ENCODE measurements at places on chromosomes 2 and 18.

GRCh38 chr18:45291621-45292615 is 323.4 kb upstream of the SLC14A2 start:
- DNase-seq = no peak

GRCh38 chr2:212592695-212593094 is 54.1 kb upstream of the ERBB4 start:
- no peak for DNase-seq

GRCh38 chr2:218282173-218282991 is 9.9 kb downstream of the TMBIM1 start:
- peak; percentile 90 for DNase-seq

- DNase-seq = no peak
Measured at GRCh38 chr18:58960946-58961722, 96.5 kb downstream of the ZNF532 start.

GRCh38 chr2:16962505-16962904 is 296.9 kb upstream of the CYRIA start:
- DNase-seq = no peak

- DNase-seq = no peak
Measured at GRCh38 chr2:60524874-60525273, 28.6 kb downstream of the BCL11A start.

DNA sequence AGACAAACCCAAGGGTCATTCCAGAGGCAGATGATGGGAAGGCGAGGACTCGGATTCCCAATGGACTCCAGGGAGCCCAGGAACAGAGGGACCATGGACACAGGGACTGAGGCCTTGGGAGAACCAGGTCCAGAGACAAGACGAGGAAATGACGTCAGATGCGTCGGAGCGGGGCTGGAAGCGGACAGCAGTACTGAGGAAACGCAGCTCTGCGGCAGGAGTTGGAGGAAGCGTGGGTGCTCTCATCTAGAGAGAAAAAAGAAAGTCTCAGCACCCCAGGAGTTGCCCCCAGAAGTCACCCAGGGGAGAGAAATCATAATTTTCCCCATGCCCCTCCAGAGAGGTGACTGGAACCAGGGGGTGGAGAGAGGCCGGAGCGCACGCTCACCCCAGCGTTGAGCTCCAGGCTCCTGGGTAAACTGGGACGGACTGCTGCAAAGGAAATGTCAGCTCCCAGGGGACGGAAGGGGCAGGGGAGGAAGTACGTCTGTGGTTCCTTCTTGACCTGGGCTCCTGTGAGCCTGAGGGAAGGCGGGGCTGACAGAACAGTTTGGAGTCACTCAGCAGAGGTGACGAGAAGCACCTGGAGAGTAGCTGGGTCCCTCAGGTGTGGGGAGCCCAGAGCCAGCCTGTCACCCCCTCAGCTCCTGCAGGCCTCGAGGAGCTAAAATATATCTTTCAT is 44.7 kb downstream of the CMPK2 start:
- DNase-seq = no peak

DNA sequence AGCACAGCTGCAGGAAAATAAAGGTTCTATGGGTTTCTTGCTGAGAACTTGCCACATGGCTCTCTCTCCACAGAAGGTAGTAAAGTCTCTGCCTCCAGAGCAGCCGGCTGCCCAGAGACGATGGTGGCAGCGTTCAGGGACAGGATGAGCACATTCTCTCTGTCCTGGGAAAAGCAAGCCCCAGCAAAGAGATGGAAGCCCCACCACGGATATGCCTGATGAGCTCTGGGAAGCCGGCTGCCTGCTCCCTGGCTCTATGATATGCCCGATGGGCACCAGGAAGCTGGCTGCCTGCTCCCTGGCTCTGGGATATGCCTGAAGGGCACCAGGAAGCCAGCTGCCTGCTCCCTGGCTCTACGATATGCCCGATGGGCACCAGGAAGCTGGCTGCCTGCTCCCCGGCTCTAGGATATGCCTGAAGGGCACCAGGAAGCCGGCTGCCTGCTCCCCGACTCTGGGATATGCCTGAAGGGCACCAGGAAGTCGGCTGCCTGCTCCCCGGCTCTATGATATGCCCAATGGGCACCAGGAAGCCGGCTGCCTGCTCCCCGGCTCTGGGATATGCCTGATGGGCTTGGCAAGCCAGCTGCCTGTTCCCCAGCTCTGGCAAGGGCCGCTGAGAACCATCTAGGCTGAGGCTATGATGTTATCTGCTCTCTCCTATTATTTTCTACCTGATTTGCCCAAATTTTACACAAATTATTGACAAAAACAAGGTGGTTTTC is 21.5 kb upstream of the SNTG2 start:
- no peak for DNase-seq

- no peak for DNase-seq
Measured at GRCh38 chr2:64081046-64081445, 61.8 kb upstream of the VPS54 start.

- no peak for DNase-seq
Measured at GRCh38 chr2:218022131-218022850, 19.5 kb upstream of the TNS1 start.

DNA sequence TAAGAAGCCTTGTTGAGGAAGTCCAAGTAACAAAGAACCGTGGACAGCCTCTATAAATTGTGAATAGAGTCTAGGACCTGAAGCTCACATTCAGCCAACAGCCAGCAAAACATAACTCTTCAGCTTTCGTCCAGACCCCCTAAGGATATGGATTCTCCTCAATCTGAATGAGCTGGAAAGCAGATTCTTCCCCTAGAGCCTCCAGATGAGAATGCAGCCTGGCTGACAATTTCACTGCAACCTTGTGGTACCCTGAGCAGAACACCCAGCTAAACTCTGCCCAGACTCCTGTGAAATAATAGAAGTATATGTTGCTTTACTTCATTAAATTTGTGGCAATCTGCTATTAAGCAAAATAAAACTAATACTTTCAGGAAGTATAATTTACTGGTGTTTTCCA is 483.5 kb upstream of the SLC8A1 start:
- DNase-seq = no peak

GRCh38 chr2:20484810-20485611 is 38.1 kb downstream of the RHOB start:
- DNase-seq = no peak

DNA sequence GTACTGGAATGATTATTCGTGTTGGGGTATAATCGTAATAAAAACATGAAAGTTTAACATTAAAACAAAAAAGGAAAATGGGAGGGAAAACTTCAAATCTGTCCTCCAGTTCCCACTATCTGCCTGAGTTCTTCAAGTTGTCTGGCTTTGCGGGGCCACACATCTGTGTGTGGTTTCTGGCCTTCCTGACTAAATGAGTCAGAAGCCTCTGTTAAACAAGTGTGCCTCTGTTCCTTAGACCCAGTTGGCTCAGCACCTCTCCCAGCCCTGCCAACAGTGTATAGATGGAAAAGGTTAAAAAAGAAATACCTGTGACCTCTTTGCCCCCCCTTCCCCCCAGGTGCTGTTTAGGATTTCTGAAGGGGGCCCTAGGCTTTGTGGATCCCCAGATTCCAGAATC is 30.2 kb downstream of the XDH start:
- no peak for DNase-seq

GRCh38 chr2:161265874-161266273 is 42.4 kb upstream of the PSMD14 start:
- no peak for DNase-seq

GRCh38 chr18:45449418-45450227 is 165.7 kb upstream of the SLC14A2 start:
- DNase-seq = peak; percentile 24

GRCh38 chr2:113032737-113033136 is 19.9 kb downstream of the IL36B start:
- no peak for DNase-seq

- DNase-seq = no peak
Measured at GRCh38 chr18:36301884-36302283, 4.4 kb downstream of the FHOD3 start.

DNA sequence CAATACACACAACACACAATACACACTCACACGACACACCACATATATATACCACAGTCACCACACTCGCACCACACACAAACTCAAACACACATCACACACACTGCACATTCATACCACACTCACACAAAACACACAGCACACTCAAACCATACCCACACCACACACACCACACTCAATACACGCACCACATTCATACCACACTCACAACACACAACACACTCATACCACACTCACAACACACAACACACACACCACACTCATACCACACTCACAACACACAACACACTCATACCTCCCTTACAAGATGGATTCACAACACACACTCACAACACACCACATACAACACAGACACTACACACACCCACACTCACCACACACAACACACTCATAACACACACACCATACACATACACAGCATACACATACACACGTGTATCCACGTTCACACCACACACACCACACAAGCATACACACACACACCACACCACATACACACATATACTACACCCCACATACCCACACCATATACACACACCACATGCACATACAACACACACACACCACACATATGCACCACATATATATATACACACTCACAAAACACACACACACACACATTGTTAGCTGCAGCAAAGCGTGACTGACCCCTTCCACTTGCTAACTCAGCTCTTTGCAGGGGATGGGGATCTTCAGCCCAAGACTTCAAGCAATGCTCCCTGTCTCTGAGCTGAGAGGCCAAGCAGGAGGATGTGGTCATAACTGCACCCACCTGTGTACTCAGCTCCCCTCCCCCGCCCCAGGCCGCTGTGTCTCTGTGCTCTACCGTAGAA is 59.0 kb downstream of the SDC1 start:
- no peak for DNase-seq

GRCh38 chr18:70870292-70870691 is 581.4 kb downstream of the SOCS6 start:
- no peak for DNase-seq

GRCh38 chr2:118050974-118051373 is 37.1 kb upstream of the CCDC93 start:
- DNase-seq = no peak

- DNase-seq = no peak
Measured at GRCh38 chr2:48952143-48952542, 196.6 kb upstream of the LHCGR start.

DNA sequence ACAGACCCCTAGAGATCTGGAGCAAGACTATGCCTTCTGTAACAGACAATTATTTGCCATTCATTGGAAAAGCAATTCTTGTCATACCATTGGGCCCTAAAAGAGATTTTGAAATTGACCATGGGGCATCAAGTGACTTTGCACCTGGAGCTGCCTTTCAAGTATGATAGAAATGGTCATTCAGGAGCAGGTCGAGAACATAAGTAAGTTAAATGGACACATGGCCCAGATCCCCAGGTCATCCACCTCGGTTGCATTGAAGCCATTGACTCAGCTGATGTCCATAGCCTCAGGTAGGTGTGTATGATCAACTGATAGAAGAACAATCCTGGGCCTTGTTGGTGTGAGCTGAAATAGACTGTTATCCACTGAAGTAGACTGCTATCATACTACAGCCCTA is 19.3 kb downstream of the CHCHD5 start:
- no peak for DNase-seq

- no peak for DNase-seq
Measured at GRCh38 chr2:143877056-143877455, 642.9 kb downstream of the ZEB2 start.

GRCh38 chr2:172596776-172597175 is 40.9 kb downstream of the PDK1 start:
- DNase-seq = no peak

DNA sequence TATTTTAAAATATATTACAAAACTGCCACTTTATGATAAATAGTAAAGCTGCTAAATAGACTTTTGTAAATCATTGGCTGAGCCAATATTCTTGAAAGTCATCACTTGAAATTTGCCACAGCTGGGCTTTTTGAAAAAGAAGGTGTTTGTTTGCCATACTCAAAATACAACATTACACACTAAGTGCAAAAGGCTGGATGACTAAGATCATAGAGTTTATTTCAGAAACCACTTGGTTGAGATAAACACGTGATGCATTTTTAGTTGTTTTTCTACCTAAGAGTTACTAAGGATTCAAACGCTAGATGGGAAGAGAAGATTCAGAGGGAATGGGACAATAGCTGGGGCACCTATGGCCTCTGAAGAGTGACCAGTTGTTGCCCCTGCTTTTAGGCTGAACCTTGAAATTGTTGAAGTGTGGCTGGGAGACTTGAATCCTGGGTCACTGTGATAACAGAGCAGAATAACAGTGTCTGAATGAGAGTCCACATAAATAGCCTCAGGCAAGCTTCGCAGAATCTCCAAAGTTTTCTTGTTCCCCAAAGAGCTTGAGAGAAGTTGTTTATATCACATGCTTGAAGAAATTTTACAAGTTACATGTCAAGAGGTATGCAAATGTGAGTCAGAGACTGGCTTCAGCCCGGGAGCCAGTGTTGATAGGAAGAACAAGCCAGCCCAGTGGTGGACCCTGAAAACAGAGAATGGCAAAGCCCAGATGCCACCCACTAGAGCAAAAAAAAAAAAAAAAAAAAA is 409.8 kb downstream of the GPD2 start:
- DNase-seq = no peak

DNA sequence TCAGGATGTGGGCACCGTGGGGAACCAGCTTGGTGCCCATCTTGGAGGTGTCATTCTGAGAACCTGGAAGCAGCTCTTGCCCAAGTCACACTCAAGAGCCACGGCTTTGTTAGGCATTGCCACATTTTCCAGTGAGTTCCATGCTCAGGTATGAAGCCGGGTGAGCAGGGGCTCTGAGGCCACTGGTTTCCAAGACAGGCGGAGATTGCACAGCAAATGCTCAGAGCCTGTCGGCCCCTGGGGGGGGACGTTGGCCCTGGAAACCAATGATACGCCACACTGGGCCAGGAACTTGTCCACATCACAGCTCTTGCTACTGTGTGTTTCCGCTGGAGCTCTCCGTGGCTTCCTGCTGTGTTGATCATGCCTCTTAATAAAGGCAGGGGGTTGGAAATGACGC is 52.5 kb upstream of the SALL3 start:
- DNase-seq = no peak

GRCh38 chr18:55457028-55457427 is 131.0 kb downstream of the TCF4 start:
- no peak for DNase-seq

DNA sequence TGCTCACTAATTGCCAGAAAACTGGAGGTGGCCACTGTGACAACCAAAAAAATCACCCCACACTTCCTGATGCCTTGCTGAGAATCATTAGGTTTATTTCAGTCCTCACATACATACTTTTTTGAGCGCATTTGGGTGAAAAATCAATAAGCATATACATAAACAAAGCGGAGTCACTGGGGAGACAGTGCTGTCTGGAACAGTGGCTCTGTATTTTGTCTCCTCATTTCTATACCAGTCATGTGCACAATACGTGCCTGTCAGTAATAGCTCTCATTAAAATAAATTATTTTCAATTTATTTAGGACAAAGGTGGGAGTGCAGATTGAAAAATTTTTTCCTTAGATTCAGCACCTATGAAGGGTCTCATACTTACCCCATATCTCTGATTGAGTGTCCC is 48.2 kb downstream of the CXCR4 start:
- DNase-seq = no peak
